Activated CD4-positive, alpha-beta T cell treated with anti-CD3 and anti-CD28 coated beads, Interleukin-2, amount 50 U/mL, for 48 hours (primary cell): ENCODE measurements at places on chromosomes 2 and 18.

DNA sequence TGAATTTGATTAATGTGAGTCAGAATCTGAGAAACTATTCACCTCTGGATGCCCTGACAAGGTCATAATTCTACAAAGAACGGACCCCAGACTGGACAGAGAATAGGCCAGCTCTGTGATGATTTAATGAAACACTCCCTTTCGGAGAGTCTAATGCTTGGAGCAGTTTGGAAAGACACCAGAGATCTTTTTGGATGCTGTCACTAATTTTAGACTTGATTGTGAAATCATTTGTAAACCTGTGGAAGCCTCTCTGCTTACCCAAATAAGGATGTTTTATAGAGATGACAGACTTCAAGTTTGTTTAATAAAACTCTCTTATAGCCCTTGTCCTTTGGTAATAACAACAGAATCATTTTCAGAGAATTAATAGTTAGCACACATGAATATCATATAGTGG lies 83.5 kb downstream of the MYL12B start:
- no peak for DNase-seq

DNA sequence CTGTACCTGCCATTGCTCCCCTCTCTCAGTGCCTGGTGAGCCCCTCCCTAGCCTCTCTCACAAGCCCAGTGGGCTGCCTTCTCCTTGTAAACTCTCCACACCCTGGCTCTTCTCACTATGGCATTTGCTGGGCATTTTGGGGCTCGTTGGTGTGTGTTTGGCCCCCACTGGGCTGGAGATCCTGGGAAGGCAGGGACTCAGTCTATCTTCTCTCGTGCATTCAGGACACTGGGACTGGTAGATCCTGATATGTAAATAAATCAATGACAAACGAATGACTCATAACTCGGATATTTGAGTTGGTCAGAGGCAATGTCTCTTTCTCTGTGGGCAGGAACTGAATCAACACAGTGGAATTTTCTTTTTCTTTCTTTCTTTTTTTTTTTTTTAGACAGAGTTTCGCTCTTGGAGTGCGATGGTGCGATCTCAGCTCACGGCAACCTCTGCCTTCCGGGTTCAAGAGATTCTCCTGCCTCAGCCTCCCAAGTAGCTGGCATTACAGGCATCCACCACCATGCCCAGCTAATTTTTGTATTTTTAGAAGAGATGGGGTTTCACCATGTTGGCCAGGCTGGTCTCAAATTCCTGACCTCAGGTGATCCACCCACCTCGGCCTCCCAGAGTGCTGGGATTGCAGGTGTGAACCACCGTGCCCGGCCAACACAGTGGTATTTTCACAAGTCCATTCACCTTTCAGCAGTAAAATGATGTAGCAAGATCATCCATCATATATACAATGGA lies 144.6 kb upstream of the SPRED2 start:
- no peak for DNase-seq

DNA sequence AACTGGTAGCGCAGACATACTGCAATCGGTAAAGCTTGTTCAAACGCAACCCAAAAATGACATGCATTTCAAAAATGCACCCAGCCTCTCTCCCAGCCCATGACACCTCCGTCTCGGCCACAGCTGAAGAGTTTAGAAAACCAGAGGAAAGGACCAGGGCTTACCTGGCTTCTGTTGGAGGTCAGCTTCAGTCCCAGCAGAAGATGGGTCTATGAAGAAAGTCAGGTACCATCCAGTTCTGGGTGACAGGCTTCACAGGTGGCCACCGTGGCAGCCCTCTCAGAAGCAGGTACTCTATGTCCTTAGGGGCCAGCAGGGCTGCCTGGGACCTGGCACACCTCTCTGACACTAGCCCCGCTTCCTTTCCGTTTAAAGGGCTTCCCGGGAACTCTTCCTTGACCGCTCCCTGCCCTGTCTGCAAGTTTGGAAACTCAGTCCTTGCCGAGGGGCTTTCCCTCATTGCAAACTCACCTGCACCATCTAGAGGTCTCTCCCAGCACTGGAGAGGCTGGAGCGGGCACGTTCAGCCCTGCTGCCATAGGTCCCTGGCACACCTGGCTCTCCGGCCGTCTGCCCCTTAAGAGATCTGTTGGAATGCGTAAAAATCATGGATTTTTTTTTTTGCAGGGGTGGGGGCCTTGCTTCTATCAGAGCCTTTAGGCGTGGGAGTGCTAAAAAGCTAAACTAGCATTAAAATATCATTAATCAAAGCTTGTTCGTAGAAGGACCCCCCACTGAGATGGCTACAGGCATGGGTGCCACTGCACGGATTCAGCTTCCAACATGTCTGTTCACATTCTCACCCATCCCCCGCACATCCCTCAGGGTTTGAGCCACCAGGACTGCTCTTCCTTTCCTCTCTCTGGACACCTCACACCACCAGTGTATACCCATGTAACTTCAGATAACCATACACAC lies at the start of gene EDAR:
EDAR (minus strand) TSS at position 425 of the 918 bp plus-strand sequence. CDS start 58,206 bp downstream, outside the sequence.
- peak; percentile 49 for DNase-seq

DNA sequence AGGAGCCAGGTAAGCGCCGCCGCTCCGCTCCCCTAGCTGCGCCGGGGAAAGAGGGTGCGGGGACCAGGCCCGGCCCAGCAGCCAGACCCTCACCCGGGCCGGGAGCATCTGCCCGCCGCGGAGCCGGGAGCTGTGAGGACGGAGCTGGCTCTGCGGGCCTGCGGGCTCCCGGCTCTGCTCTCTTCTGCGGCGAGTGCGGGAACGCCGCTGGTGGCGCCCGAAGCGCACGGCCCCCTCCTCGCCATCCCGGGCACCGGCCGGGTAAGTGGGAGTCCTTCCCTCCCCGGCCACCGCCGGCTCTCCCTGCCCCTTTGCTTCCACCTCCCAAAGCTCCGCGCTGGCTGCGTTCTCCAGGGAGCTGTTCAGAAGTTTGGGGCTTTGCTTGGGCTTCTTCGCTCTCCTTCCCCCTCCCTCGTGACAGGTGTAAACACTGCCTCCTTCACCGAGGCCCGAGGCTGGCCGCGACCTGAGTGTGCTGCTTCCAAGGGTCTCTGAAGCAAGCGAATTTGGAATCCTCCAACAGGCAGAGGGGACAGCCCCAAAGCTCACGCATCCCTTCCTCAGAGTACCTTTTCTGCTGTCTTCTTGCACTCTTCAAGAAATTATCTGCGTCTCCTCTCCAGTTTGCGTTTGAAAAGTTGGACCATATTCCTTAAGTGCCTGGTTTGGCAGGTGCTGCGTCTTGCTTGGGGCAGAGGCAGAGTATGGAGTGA lies 632 bp downstream of the AFTPH start:
- DNase-seq: peak; percentile 45

GRCh38 chr2:210667711-210668110 lies 111.3 kb downstream of the CPS1 start:
- no peak for DNase-seq

DNA sequence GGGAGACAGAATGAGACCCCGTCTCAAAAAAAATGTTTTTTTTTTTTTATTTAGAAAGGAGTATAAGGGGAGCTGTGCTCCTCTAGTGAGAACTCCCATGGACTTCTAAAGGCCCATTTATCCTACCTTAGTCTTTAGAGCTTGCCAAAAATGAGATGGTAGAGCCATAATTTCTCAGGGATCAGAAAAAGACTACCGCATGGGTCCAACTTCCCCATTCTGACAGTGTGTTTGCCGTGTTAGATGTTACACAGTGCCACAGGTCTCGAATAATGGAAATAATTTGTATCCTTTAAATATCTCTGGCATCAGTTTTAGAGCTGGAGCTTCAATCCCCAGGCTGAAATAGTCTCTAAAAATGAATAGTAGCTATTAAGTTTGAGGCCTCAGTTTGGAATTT lies 6.0 kb upstream of the SLC39A10 start:
- no peak for DNase-seq

- no peak for DNase-seq
These were observed 2.0 kb downstream of the NPPC start for GRCh38 chr2:231923951-231924888.

DNA sequence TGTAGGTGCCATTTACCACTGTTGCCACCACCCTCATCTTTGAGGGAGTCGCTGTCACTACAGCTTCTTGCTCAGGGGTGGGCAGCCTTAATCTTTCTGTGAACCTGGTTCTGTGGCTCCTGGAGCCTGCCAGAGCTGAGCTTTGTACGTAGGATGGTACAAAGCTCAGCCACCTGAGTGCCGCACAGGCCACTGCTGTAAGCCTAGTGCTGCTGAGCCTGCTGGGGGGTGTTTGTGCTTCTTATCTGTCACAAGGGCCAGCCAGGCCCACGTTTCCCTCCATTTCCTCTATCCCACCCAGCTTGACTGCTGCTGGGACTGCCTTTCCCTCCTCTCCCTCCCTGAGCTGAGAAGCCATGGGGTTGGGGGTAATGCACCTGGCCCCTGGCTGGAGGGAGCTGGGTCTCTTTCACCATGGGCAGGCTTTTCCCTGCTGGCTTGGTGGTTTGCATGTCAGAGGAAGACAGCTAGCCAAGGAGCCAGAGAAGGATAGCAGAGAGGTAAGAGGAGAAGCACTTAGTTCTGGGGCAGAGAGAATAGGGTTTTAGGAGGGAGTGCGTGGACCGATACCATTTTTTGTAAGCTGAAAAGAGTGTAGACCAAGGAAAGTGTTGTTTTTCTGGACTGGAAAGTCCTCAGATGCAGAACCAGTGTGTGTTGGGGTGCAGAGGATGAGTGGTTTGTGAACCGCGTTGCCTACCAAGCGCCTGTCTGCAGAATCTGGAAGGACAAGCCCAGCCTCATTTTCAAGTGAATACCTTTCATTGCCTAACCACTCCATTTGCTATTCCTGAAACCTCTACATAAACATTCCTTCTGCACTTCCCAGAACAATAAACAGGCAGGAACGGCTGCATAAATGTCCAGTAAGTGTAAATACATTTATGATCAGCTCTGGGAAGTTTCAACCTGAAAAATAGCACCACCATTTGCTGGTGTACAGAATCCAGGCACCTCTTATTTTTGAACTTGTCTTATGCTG lies 45.1 kb upstream of the FHL2 start:
- no peak for DNase-seq

- DNase-seq: peak; percentile 42
These were observed 42.9 kb downstream of the HDLBP start for GRCh38 chr2:241272303-241273209.

- DNase-seq: no peak
These were observed 51.6 kb downstream of the APOB start for GRCh38 chr2:20992201-20992711.
